ENCODE measurements at places on chromosomes 12 and 14. TPM values are rescaled to one million over a fixed set of nuclear protein-coding genes. Genes with fewer than 3 reads are reported as not detected.
A peak's percentile ranks its signal among the peaks of the same experiment; 100 is the strongest.

GRCh38 chr12:21971344-21971743, 30.1 kb upstream of the ABCC9 start:
- no peak for DNase-seq

The SERPINA1 gene
- total RNA-seq = 225 TPM

- DNase-seq = no peak
Observed at GRCh38 chr12:121933522-121934308, 15.3 kb downstream of the CFAP251 start.

- DNase-seq = peak; percentile 69
Observed at GRCh38 chr14:55097881-55098560, 31.0 kb upstream of the LGALS3 start.

GRCh38 chr14:89870316-89870715, 84.2 kb downstream of the EFCAB11 start:
- DNase-seq = no peak

DNA sequence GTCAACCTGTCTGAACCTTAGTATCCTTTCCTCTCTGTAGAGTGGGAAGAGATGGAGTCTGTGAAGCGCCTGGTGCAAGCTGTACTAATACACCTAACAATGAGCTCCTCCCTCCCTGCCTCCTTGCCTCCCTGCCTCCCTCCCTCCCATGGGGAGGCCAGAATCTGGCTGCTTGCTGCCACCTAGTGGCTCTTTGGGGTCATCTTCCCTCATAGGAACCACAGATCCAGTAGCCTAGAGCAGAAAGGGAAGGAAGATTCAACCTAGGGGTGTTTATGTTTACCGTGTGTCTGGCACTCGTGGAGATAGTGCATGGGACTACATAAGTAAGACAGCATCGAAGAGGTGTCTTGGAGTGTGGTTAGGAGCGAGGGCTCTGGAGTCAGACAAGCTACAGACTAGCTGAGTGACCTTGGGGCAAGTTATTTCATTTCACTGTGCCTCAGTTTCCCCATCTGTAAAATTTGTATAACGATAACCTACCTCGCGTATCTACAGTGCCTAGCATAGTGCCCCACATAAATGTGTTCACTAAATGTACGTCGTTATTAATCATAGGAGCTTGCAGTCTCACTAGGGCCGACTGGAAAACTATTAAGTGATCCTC, 35.5 kb upstream of the TSPAN9 start:
- peak; percentile 60 for DNase-seq

The CDH24 gene
- 2.7 TPM for total RNA-seq

GRCh38 chr14:104150136-104151025, 12.0 kb downstream of the KIF26A start:
- no peak for DNase-seq

- no peak for DNase-seq
Observed at GRCh38 chr12:56348776-56349175, 10.1 kb downstream of the IL23A start.

DNA sequence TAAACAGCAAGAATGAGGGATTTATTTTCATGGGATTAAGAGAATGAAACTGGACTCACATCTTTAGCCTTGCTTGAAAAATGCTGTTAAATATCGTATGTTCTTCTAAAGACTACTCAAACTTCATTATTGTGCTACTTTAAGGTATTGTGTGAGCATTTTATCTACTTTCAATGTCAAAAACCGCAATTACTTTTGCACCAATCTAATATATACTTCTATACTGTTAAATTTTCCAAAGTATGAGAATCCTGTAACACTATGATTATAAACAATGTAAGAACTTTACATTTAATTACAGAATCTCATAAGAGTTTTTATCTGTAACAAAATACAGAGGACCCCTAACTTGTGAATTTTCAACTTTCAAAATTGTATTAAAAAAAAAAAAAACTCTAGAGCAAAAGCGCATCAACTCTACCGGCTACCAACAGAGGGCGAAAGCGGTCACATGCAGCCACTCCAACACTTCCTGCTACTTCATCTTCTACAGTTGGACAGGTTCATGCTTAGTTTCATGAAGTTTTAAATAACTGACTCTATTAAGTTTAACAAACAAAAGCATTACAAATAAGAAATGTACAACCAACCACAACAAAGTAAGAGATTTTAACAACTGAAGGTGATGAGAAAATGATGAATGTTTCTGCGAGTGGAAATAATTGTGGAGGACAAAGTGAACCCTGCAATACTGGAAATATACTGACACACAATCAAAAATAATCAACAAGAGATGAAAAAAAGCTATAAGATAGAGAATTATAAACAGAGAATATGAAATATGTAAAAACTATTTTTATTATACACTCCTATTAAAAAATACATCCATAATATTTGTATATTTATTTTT, 210.9 kb downstream of the MED13L start:
- DNase-seq = no peak

DNA sequence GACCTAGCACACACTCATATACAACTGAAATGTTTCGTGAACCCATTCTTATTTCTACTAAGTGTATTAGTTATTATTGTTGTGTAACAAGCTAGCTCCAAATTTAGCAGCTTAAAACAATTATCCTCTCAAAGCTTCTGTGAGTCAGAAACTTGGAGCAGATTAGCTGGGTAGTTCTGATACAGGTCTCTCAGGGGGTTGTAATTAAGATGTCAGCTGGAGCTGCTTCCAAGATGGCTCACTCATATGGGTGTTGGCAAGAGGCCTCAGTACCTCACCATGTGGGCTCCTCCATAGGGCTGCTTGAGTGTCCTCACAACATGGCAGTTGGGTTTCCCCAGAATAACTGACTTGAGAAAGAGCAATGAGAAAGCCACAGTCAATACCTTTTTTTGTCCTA, 9.8 kb downstream of the GPR135 start:
- DNase-seq = no peak

- no peak for DNase-seq
Observed at GRCh38 chr14:96108061-96108795, 69.1 kb downstream of the C14orf132 start.

The C14orf39 gene
- not detected for total RNA-seq

GRCh38 chr12:74685385-74685784, 147.8 kb downstream of the ATXN7L3B start:
- no peak for DNase-seq

DNA sequence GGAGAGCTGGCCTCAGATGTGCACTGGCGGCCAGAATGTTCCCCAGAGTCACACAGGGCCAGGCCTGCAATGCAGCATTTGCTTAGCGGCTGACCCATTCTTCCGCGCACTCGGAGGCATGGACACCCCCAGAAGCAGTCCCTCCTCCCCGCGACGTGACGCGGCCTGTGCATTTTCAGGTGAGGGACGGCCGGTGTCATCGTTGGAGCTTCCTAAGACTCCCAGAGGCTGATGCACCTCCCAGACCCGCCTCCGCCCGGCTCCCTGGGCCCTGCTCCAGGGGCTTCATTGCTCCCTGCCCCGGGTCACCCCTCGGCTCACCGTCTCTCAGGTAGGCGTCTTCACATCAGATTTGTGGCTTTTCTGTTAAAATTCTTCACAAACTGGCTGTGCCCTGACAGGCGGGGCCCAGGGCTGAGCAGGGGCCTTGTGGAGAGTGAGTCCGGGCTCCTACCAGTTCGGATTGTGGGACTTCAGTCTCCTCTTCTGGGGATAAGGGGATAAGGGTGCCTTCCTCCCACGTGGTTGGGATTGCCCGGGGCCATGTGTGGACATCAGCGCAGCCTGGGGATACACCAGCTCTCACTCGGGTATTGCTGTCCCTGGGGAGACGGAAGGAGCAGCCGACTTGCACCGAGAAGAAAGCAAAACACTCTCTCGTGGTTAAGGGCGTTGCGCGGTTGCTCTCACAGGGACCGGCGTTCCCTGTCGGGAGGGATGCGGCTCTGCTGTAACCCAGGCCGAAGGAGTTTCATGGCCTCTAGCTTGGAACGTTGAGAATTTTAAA, 249.1 kb downstream of the ADGRD1 start:
- DNase-seq = no peak

- DNase-seq = no peak
Observed at GRCh38 chr12:2999265-2999841, 40.2 kb downstream of the TEAD4 start.

The FGF23 gene
- not detected for total RNA-seq
